ENCODE measurements at places on chromosomes 4 and X.

DNA sequence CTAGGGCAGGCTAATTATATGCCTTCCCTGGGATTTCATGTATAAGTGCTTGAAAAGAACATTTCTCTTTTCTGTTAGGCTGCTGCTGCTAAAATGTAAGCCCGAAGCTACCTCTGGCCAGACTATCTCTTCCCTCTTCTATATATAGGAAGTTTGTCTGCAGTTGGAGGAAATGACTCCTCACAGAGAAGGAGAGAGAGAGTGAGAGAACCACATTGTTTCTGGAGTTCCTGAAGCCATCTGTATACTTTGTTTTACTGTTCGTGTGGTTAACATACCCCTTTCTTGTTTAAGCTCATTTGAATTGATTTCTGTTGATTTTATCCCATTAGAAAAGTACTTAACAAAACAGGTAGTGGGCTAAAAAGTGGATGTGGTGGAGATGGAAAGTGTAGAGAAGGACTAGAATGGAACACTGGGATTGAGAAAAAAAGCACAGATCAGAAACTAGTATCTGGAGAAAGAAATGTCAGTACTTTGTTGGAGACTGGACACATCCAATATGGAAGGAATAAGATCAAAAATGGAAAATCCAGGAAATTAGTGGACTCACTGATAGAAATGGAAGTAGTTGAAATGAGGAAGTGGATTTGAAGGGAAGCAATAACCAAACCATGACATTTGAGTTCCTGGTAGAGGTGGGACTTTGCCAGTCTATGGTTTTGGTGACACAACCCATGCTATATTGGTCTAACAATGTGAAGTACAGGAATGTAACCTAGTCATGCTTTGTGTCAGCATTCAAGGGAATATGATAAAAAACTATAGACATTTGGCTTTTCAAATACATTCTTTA, 112.6 kb downstream of the TMA16 start:
- DNase-seq: no peak

DNA sequence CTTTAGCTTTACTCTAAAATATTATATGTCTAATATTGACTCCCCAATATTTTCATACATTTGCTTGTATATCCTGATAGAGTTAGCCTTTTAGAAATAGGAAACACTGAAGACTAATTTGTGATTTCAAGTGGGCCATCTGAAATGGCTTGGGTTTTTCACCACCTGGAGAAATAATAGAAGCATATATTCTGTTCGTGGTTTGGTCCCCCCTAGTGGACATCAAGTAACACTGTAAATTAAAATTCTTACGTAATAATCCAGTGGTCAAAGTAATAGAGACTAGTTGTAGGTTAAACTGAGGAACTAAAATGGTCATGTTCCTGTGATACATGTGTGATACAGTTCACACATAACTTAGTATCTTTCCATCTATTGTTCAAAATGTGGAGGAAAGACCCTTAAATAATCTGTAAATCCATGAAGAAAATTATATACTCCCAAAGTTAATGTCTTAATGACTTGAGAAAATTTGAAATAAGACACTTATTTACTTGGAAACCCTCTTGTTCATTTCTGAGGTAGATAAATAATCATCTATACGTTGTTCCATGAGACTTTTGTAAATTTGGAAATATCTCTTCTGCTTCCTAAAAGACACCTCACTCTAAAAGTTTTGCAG, 79.8 kb upstream of the SMARCAD1 start:
- DNase-seq: no peak

- no peak for DNase-seq
Observed at GRCh38 chr4:169664615-169665014, 44.2 kb downstream of the CLCN3 start.

DNA sequence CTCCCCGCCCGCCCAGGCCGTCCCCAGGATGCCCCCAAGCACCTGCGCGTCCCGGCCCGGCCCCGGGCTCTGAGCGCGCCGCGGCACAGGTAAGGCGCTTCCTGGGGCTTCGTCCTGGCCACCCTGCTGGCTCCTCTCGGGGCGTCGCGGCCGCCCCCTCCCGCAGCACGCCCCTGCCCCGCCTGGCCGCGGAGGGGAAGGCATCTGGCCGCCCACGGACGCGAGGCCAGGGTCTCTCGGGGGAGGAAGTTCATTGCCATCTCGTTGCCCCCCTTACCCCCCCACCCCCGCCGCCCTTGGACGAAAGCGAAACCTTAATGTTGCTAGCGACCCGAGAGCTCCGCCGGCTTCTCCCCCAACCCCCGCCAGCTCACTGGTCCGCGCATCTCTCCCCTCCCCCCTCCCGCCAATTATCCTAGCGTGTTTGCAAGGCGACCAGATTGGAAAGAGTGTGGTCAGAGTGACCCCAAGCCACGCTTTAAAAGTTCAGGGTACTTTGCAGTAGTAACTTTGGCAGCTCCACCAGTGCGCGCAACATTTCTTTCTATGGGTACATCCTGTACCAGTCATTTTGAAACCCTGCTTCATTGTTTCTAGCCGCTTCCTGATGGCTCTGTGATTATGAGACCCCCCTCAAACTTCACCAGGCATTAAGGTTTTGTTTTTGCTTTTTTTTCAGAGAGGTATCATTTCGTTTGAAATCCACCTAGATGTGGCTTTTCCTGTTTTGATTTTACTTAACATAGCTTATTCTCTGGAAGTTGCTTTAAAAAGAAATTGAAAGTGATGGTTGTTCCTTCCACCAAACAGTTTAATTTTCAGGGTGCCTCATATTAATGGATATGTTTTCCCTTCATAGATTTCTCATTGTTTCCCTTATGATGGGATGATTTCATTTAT, 626 bp downstream of the TBC1D1 start:
- DNase-seq: peak; percentile 65

DNA sequence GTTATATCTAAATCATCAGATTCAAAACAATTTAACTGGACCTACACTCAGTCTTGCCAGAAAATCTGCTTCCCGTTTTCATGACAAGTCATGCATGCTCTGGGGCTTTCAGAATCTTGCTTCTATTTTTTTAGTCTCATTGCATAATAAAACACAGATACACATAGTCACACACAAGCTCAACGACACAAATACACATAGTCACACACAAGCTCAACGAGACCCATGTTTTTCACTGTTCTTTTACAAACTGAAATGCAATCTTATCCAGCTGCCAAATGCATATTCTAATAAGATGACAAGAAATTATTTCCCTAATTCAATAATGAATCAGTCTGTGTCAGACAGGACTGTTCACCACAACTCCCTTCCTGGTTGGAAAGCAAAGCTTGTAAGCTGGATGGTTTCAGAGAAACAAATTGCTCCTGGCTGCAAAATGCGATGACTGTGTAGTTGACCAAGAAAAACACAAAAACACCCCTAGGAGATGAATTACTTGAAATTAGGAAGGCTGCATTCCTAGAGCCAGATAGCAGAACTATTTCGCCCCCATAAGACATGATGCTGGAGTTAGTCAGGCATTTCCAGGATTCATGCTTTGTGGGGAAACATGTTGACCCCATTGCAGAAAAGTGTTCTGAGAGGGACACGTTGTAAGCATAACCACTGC, 208.7 kb downstream of the CHIC2 start:
- DNase-seq: no peak

- DNase-seq: no peak
Observed at GRCh38 chrX:107646735-107647134, 18.4 kb downstream of the PRPS1 start.

DNA sequence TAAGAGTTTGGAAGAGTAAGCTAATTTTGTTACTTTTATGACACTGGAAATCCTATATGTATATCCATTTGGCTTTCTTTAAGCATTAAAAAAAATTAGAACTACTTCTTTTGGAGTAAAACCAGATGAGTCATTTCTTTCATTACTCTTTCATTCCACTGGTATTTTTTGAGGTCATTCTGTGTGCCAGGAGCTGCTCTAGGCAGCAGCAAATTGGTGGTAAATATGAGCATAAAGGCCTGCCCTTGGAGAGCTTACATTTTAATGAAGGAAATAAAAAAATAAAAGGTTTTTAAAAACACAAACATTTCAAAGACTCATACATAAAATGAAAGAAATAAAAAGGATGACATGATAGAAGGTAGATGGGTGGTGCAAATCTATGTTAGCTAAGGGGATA, 37.4 kb downstream of the MID1 start:
- no peak for DNase-seq

- no peak for DNase-seq
Observed at GRCh38 chrX:122572461-122572860, 611.6 kb upstream of the GRIA3 start.

DNA sequence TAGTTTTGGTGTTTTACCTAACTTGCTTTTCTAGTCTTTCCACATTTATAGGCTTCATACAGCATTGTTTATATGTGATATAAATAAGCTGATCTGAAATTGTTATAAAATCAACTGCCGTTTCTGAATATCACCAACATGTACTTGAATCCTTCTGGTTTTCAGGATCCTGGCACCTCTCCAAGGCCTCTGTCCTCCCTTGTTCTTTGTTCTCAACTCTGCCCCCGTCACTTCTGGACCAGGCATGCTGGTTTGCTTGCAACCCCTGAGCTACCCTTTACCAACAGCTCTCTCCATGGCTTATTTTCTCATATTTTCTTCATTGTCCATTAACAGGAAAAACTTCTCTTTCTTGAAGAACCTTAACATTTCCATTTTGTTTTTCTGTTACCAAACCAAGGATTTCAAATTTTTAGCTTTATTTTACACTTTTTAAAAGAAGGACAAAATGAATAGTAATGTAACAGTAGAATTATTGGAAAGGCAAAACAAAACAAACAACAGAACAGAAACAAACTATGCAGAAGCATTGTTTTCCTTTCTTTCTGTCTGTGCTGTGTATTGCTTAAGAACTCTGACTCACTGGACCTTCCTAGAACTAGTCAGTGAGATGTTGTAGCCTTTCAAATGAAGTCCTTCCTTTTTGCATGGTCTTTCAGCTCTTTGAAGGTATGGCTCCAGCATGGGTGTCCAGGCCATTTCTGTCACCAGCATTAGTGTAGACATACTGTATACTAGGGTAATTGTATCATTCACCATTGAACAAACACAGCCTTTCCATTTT, 44.8 kb downstream of the BANK1 start:
- DNase-seq: no peak

DNA sequence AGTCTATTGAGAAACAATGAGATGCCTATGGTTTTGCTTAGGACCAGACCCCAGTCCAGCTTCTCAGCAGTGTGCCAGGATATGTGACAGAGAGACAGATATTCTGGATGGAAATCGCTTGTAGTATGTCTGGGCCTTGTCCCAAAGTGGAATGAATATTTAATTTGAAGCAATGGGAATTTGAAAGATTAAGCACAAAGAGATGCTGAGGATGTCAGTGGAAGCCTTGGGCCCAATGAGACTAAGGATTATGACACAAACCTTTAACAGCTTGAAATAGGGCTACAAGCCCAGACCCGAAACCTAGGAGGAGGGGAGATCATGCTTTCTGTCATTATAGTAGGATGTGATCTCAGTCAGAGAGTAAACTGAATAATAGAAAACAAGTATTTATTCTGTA, 459.2 kb downstream of the FAT4 start:
- DNase-seq: no peak

GRCh38 chr4:81031796-81032551, 1.5 kb downstream of the BMP3 start:
- no peak for DNase-seq

DNA sequence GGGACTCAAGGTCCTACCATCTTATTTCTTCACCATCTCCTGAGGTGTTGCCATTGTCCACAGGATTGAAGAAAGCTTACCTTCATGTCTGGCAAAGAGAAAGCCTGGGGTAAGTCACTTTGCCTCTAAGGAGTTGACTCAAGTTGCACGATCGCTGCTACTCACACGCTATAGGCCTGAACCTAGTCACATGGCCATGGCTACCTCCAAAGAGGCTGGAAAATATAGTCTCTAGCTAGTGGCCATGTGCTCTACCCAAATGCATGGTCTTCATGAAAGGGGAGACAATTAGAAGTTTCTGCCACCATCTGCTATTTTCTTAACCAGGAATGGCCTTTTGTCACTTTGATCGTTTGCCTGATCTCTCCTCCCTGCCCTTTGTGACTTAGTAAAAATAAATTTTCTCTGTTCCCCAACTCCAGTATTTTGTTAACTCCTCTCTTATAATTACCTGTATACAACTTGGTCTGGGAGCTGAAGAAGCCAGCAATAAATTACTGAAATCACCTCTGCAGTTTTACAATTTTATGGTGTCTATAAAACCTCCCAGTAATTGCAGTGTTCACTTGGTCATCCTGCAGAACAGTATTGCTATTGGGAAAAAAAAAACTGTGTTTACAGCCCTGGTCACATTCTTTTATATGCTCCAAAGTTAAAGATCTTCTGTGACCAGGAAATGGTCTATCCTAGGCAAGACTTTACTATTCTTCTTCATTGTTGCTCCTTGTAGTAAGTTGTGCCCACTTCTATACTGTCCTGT, 126.7 kb upstream of the TSPAN5 start:
- no peak for DNase-seq

GRCh38 chrX:148084611-148085010, 103.5 kb downstream of the FMR1NB start:
- DNase-seq: no peak

- DNase-seq: no peak
Observed at GRCh38 chr4:106034220-106034619, 138.9 kb downstream of the NPNT start.

DNA sequence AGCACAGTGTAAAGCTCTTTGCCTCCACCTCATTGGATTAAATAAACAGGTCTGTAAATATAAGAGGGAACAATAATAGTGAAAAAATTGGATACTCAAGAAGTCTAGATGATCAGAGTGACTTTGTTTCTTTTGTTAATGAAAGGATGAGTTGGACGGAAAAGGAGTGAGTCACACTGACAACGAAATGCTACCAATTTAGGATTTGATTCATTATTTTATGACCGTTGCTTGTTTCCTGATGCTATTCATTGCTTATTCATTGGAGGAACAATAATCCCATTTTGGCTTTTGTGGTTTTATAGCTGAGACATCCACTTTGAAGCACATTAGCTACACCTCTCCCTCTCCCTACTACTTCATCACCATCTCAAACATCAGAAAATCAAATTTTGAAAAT, 74.4 kb upstream of the DYNLT3 start:
- no peak for DNase-seq

GRCh38 chrX:77788050-77788449, 2.0 kb upstream of the ATRX start:
- DNase-seq: peak; percentile 78

GRCh38 chr4:108954880-108955279, 192.0 kb upstream of the ETNPPL start:
- DNase-seq: no peak

GRCh38 chr4:61336916-61337315, 136.8 kb downstream of the ADGRL3 start:
- DNase-seq: no peak

Data from CD4-positive, alpha-beta T cell treated with Interleukin-21 for 1 hour (primary cell).